Motor neuron (in vitro differentiated cells): ENCODE measurements at places on chromosomes 1 and 21. TPM values are rescaled to one million over a fixed set of nuclear protein-coding genes. Genes with fewer than 3 reads are reported as not detected.

IGSF9 gene
- total RNA-seq = 1.3 and 3.8 TPM in 2 replicates

DNA sequence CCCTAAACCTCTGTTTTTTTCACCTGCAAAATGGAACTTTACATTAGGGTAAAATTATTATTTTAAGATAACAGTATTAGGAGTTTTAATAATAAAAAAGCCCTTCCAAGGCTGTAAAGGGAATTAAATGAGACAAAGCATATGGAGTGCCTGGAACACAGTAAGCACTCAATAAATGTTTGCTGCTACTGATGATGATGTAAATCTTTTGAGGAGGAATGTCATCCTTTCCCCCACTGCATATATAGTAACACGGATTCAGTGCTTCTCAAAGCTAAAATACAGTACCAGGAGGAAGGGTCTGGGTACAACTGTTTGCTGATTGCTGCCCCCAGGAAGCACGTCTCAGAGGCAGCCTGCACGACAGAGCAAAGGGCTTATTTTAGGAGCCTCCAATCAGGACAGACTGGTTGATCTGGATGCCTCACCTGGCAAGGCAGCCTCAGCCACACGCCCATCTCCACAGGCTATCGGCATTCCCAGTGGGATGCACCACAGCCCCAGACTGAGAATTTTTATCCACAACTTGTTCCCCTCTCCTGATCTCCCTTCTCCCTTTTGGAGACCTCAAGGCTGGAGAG is 64.4 kb downstream of the GADD45A start:
- no peak for ATAC-seq

GRCh38 chr1:247294282-247294681 is 37.4 kb downstream of the ZNF496 start:
- ATAC-seq = no peak

- ATAC-seq = peak; percentile 98
Measured at GRCh38 chr1:63746129-63746864, 27.5 kb upstream of the ROR1 start.

GRCh38 chr1:167427848-167428247 is 90.5 kb downstream of the CD247 start:
- no peak for ATAC-seq

DNA sequence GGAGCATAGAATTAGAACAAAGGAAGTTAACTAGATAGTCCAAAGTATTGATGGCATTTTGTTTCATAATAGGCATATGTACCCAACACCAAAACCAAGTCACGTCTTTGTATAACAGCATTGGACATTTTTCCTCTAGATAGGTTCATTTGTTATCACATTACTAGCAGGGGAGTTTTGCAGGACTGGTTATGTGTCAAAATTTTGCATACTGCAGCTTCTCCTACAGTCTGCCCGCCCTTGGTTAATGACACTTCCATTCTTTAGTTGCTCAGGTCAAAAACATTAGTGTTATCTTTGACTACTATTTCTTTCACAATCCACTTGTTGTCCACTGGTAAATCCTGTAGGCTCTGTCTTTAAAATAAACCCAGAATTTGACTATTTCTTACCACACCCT is 8.9 kb downstream of the CAPZA1 start:
- ATAC-seq = no peak

- ATAC-seq = no peak
Measured at GRCh38 chr1:147902253-147902845, at the start of gene GJA8. Gene GJA8, plus strand, starts transcription at chr1:147902795. Its CDS starts 5,161 bp downstream, at chr1:147907956.

- ATAC-seq = peak; percentile 61
Measured at GRCh38 chr1:24138476-24139221, 4.3 kb downstream of the IL22RA1 start.

- no peak for ATAC-seq
Measured at GRCh38 chr1:172818841-172819527, 160.1 kb downstream of the FASLG start.

GRCh38 chr1:76121850-76122249 is 47.3 kb downstream of the ST6GALNAC3 start:
- ATAC-seq = peak; percentile 13

GRCh38 chr1:113405573-113405972 is 15.3 kb downstream of the MAGI3 start:
- peak; percentile 41 for ATAC-seq

DNA sequence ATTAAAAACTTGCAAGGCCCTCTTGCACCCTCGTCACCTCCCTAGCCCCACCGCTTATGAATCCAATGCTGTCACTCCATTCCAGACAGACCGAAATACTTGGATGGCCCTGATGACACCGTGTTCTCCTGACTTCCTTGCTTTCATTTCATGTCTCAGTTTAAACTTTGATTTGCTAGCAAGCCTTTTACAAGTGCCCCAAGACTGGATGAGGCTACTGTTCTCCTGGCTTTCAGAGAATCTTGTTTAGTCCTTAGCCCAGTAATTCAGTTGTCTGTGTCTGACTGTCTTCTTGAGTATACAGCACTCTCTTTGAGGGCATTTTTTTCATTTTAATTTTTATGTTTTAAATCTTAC is 824 bp upstream of the IFI44L start:
- peak; percentile 22 for ATAC-seq

SLC44A5 gene
- total RNA-seq = 51.7 and 55.0 TPM in 2 replicates

DNA sequence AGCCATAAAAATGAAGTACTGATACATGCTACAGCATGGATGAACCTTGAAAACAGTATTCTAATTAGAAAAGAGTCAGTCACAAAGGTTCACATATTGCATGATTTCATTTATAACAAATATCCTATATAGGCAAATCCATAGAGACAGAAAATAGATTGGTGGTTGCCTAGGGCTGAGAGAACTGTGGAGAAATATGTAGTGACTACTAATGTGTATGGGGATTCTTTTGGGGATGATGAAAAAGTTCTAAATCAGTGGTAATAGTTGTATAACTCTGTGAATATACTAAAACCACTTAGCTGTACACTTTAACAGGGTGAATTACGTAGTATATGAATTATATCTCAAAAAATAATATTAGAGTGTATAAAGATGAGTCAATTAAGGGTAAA is 45.8 kb downstream of the RNF115 start:
- no peak for ATAC-seq

DNA sequence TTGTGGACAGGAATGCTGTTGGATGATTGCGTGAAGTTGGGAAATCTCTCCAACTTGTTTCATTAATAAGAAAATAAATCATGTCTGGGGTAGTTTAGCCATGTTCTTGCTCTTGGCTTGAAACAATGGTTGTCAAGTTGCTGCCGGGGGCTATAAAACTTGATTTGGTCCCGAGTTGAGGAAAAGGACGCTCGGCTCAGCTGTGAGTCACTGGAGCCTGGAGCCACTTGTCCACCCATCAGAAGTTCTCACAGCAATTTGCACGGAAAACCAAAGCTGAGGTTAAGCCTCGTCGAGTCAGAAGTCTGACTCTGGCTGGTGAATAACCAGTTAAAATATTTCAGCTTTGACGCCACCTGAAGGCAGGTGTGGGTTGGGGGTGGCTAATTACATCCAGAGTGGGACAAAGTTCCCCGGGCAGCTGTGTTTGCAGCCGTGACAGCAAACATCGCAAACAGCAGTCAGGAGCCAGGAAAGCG is 19.7 kb upstream of the RIPK4 start:
- ATAC-seq = no peak

DNAJC28 gene
- 2.2 and 2.3 TPM in 2 replicates for total RNA-seq

DNA sequence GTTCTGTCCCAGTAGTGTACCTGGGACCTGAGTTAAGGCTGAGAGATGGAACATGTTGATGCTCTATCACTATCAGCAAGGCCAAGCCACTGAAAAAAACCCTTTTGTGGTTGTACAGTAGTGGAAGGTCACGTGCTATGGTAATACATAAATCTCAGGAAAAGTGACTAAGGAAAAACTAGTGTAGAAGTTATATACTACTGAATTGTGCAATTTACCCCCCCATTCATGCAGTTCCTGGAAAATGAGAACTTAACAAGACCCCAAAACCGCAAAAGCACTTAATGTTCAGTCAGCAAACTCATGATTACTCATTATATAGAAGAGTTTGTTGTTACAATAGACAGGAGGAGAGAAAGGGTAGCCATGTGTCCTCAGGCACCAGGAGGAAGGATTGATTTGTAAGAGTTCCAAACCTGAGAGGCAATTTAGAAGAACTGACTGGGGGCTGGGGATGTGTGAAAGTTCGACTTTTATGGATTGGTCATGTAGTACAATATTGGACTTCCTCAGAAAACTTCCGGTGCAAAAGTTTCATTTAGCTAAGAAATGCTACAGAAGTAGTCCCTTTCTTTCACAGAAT is 91.6 kb downstream of the RGL1 start:
- no peak for ATAC-seq

GRCh38 chr1:11472741-11473140 is 6.2 kb upstream of the DISP3 start:
- no peak for ATAC-seq

DNA sequence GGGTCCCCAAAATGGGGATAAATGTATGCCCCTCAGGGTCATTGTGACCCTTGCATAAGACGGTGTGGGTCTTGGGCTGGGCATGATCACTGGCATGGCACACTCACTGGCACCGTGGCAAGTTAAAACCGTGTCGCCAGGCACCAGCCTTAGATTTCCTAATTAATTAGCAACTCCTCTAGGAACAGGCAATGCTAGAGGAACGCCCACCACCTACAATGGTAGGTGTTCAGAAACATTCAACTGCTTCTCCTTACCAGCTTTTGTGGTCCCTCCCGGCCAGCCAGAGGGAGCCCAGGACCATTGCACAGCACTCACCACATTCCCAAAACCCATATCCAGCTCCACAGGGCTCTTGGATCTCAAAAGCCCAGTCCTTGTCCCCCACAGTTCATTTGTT is 36.4 kb downstream of the EPHA2 start:
- no peak for ATAC-seq

ZCCHC17 gene
- 39.7 and 40.4 TPM in 2 replicates for total RNA-seq

RNU1-3 gene
- 9,028 and 11,983 TPM in 2 replicates for total RNA-seq

MRPL55 gene
- total RNA-seq = 54.9 and 60.7 TPM in 2 replicates

DNA sequence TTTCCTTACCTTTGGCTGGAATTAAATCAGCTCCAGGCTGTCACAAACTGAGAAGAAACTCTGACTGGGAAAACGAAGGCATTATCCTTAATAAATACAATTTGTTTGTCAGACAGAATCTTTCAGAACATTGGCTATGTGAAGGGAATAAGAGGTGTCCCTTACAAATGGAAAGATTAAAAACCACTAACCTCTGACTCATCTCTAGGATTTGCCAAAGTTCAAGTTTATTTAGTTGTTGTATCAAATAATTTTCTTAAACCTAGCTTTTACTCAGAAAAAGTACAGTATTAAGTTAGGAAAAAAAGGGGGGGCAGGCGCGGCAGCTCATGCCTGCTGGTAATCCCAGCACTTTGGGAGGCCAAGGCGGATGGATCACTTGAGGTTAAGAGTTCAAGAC is 15.7 kb downstream of the SERTAD4 start:
- no peak for ATAC-seq

- ATAC-seq = no peak
Measured at GRCh38 chr1:24640288-24640687, 2.8 kb upstream of the SRRM1 start.

LCE1D gene
- not detected in 2 replicates for total RNA-seq

DNA sequence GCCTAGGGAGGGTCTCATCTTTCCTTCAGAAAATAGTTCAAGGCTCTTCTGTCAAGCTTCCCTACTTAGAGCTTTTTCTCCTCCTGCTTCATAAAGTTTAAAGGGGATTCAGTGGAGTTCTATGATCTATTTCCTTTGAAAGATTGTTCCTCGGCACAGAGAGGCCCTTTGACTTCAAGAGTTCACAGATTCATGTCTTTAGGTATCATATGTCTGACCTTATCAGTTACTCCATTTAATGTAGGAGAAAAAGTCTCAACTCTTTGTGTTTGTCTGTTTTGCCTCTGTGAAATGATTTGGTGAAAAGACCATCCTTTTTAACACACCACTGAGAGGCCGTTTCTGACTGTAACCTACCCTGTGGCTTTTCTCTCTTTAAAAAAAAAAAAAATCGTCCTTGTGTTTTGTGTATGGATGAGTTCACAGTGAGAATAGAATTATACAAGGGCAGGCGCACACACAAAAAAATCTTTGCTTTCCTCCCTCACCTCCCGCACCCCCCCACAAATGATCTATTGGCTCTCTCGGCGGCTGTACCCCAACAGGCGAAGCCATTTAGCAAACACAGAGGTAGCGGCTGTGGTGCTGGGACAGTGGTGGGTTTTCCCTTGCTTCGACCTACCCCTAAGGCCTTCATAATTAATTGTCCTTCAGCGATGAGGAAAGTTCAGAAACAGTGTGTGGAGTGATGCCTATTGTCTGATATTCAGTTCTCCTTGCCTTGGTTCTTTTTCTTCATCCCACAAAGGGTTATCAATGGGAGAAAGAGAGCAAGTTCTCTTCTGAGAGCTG is 29.6 kb downstream of the PROX1 start:
- ATAC-seq = no peak

- ATAC-seq = no peak
Measured at GRCh38 chr21:29377266-29377665, 78.5 kb downstream of the BACH1 start.

- ATAC-seq = no peak
Measured at GRCh38 chr1:58402444-58402843, 144.1 kb downstream of the OMA1 start.

DNA sequence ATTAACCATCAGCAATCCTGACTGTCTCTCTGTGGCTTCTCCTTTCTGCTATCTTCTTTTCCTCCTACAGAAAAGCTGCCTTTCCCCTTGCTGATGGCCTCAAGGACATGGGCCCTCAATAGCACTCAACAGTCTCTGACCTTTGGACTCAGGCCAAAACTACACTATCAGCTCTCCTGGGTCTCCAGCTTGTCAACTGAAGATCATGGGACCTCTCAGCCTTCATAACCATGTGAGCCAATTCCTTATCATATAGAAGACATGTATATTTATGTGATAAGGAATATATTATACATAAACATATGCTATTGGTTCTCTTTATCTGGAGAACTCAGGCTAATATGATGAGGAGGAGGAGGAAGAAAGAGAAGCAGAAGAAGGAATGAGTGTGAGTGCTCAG is 91.8 kb upstream of the GJB5 start:
- ATAC-seq = no peak

- ATAC-seq = no peak
Measured at GRCh38 chr1:209929751-209930150, 8.3 kb upstream of the SYT14 start.

GRCh38 chr1:231936983-231937775 is 310.6 kb downstream of the DISC1 start:
- no peak for ATAC-seq

MLLT11 gene
- 3.6 TPM in 2 replicates for total RNA-seq

DNA sequence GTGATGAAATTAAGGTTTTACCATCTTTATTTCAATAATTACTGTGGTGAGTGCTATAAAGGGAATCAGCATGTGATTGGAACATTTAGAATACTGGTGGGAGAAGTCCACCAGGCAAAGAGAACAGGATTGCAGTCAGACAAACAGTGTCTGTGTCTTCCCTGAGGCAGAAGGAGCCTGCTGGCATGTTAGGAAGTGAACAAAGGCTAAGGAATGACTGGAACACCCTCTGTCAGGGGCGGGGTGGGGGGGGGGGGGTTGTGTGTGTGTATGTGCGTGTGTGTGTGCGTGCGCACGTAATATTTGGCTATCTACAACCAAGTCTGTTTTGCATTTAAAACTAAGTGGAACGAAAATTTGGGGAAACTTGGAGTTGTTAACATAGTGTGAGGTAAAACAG is 30.2 kb downstream of the SRRM1 start:
- ATAC-seq = no peak

- no peak for ATAC-seq
Measured at GRCh38 chr1:199612976-199613774, 414.3 kb upstream of the NR5A2 start.

GRCh38 chr21:31354604-31355443 is 10.8 kb upstream of the TIAM1 start:
- ATAC-seq = no peak

SH2D1B gene
- 0.05 and 0.31 TPM in 2 replicates for total RNA-seq
